ENCODE measurements at places on chromosomes 12 and 14. TPM values are rescaled to one million over a fixed set of nuclear protein-coding genes. Genes with fewer than 3 reads are reported as not detected.

DNA sequence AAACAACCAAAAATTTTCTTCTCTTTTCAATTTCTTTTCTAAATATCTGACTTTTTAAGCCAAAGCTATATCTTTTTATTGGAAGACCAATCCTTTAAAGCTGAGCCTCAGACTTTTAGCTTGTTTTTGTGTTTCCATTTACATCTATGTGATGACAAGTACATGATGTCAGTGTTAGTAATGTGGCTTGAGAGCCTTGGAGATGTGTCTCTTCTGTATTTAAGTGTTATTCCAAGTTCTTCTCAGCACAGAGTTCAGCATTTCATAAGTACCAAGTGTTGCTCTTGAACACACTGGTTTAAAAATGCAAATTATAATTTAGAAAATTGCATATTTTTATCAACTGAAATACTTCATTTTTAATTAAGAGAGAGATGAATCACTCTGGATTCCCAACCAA lies 948.9 kb upstream of the FLRT2 start:
- no peaks in the 10 kb centered on the region for H3K27me3 ChIP-seq
- H3K4me1 ChIP-seq: peaks cover 22% of the 10 kb centered on the region
- DNase-seq: no peak

DNA sequence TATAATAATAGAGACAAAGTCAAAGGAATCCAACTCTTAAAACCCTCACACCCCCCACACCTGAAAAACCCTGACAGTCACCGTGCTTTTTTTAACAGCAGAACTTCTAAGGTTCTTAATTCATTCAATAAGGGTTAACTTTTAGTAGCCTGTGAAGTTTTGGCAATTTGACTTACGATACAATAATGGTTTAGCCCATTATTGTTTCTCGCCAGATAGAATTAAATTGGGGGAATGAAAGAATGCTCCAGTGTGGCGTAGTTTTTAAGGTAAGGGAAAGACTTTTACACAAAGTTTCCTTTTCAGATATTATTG lies 604 bp upstream of the MAGOHB start:
- no peaks in the 10 kb centered on the region for H3K27me3 ChIP-seq
- peaks cover 20% of the 10 kb centered on the region for H3K36me3 ChIP-seq
- H3K4me1 ChIP-seq: peaks cover 21% of the 10 kb centered on the region
- no peak for DNase-seq
- H3K4me3 ChIP-seq: peak overlapping the region; percentile 93

Gene CEBPE
- 0.11 TPM for total RNA-seq

Gene LAG3
- total RNA-seq: 0.22 TPM

Gene FBXL14
- total RNA-seq: 62.5 TPM
